ENCODE measurements at places on chromosomes 2 and 18. TPM values are rescaled to one million over a fixed set of nuclear protein-coding genes. Genes with fewer than 3 reads are reported as not detected.

- no peak for DNase-seq
Measured at GRCh38 chr2:8505311-8505920, 176.4 kb upstream of the ID2 start.

CPSF3 gene
- 77.5 TPM for total RNA-seq

- no peak for DNase-seq
Measured at GRCh38 chr2:24620936-24621335, 129.9 kb downstream of the NCOA1 start.

GRCh38 chr2:11744631-11745394 lies 1.6 kb upstream of the LPIN1 start:
- DNase-seq, result peak; percentile 44

DNA sequence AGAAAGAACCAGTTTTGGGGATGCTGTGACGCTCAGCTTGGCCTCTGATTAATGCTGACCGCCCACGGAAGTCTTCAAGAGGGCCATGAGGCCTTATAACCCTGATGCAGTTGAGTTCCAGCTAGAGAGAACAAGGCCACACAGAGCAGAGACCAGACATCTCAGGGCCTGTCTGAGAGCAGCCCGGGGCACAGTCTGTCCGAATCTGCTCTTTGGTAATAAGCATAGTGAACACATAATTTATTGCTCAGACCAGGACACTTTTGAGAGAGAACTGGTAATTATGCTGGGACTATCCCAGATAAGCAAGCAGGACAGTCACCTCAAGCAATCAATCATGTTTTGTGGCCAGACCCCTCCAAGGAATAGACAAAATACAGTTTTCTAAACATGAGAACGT lies 68.5 kb downstream of the STPG4 start:
- no peak for DNase-seq

LOXHD1 gene
- total RNA-seq, result 0.05 TPM

FAM237A gene
- total RNA-seq, result not detected

SLC11A1 gene
- total RNA-seq, result 0.26 TPM

CYRIA gene
- total RNA-seq, result 0.99 TPM

GRCh38 chr18:77528872-77529271 lies 279.2 kb downstream of the GALR1 start:
- DNase-seq, result no peak

FER1L5 gene
- total RNA-seq, result not detected

GRCh38 chr2:71897836-71898235 lies 249.8 kb downstream of the CYP26B1 start:
- no peak for DNase-seq

PAX8 gene
- total RNA-seq, result 4.1 TPM

SLC9A4 gene
- not detected for total RNA-seq

GAL3ST2 gene
- total RNA-seq, result 0.93 TPM

All from activated CD4-positive, alpha-beta memory T cell treated with anti-CD3 and anti-CD28 coated beads for 36 hours (primary cell).